Natural killer cell treated with Interleukin-12 subunit alpha and Interleukin-12 subunit beta and Interleukin-15 and Interleukin-18, amount 100 ng/mL, for 72 hours (primary cell): ENCODE measurements at places on chromosomes 16 and 17.

DNA sequence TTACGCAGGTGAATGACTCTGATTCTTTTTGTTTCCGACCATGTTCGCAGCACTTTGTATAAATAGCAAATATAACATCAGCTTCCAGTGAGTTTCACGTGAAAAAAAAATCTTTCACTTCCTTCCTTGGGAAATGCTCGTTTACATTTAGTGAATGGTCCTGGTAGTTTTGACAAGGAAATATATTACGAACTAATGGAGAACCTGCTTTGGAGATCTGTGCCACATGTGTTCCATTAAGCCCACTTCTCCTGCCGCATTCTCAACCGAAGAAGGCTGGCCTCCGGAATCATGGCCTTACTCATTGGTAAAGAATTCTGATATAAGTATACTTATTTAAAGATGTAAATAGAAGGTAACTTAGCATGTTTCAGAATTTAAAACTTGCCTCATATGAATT, 3.6 kb downstream of the CRAMP1 start:
- no peak for DNase-seq

GRCh38 chr16:15950161-15950854, 892 bp downstream of the ABCC1 start:
- DNase-seq = no peak

- no peak for DNase-seq
Measured at GRCh38 chr16:75750528-75750927, 24.2 kb upstream of the CPHXL start.

DNA sequence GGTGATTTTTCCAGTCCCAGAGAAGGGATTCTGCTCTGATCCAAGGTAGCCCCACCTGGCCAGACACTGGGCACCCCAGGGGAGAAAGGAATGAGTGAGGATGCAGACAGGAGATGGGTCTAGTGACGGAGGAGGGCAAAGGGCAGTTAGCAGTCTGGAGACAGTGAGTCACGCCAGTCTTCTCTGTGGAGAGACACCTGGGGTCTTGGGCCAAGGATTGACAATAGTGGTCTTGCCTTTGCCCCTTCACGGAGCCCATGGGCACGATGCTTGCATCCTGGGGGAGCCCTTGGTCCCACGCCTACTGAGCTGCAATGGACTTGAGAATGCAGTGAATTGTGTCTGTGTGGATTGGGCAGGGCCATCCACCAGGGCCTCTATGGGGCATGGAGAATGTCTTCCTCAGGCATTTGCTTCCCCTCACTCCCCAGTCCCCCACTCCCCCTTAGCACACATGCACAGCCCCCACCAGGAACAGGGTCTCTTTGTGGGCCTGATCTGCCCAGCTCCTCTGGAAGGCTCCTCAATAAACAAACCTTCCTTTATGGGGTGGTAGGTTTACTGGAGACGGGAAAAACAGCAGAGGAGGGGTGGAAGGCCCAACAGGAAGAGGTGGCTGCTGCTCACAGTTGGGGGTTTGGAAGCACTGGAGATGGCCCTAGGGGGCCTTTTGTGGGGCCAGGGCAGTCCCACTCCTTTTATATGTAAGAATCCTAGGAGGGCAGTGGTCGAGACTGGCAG, 1.4 kb downstream of the CHAD start:
- no peak for DNase-seq

GRCh38 chr17:27402943-27403342, 53.3 kb upstream of the KSR1 start:
- DNase-seq = no peak

DNA sequence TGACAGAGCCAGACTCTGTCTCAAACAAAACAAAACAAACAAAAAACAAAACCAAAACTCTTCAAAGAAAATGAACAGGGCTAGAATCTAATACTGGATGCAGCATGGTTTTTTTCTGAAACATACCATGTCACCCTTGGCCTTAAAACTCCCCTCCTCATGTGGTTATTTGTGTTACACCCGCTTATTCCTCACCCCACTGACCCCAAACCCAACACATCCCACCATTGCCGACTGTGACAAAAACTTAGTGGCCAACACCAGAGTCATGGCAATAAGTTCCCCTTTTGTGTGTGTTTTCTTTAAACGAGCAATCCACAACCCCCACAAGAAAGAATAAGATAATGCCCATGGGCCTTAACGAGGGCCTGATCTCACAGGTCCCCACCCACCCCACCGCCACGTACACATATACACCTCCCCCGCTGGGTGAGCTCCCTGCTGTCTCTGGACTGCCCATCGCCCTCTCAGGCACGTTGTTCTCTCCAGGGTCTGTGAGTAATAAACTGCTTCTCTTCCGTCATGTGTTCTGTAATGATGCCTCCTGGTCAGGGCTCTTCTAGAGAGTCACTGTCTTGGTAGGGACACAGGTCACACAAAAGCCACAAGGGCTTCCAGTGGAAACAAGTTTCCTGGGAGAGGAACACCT, 16.8 kb upstream of the ENGASE start:
- DNase-seq = peak; percentile 56

- DNase-seq = no peak
Measured at GRCh38 chr16:84378567-84378966, 10.2 kb downstream of the ATP2C2 start.

GRCh38 chr17:7022781-7023571, at the start of gene BCL6B:
Gene BCL6B, plus strand, starts transcription at chr17:7023050. Its CDS starts 622 bp downstream, at chr17:7023672.
- DNase-seq = no peak

DNA sequence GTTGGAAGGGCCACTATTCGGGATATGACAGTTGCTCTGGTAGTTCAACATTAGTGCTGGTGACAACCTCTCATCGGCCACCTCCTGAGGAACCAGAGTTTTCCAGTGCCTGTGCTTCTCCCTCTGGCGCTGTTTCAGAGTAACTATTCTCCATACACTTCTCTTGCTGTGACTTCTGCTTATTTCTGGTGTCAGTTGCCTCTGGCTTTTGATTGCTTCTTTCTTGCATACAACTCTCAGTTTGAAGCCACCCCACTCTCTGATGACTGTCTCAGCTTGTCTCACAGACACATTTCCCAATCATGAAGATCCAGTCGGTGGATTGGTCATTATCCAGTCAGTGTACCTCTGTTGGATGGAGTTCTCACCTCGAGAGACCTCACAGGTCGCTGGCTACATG, 3.4 kb upstream of the TM4SF5 start:
- no peak for DNase-seq

- DNase-seq = no peak
Measured at GRCh38 chr16:22933173-22933572, 119.2 kb downstream of the HS3ST2 start.

GRCh38 chr17:44087319-44087718, 16.8 kb downstream of the G6PC3 start:
- no peak for DNase-seq

GRCh38 chr17:62100055-62100454, 35.0 kb upstream of the MED13 start:
- no peak for DNase-seq

- peak; percentile 39 for DNase-seq
Measured at GRCh38 chr17:164303-165235, 16.9 kb downstream of the DOC2B start.

DNA sequence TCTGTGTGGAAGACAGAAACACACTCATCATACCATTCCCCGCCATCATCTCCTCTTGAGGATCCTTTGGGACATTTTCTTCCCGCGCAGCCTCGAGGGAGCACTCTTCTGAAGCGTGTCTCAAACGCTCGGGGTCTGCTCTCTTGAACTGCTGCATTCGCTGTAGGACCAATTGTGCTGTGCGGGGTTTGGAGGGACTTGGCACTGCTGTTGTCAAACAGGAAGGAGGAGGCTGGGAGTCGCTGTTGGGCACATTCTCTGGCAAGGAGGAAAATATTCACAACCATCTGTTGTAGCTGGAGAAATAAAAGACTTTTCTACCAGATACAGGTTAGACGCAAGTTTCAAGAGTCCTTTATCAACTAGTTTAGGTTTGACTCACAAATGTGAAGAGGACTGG, 5.0 kb downstream of the SLX4 start:
- no peak for DNase-seq

DNA sequence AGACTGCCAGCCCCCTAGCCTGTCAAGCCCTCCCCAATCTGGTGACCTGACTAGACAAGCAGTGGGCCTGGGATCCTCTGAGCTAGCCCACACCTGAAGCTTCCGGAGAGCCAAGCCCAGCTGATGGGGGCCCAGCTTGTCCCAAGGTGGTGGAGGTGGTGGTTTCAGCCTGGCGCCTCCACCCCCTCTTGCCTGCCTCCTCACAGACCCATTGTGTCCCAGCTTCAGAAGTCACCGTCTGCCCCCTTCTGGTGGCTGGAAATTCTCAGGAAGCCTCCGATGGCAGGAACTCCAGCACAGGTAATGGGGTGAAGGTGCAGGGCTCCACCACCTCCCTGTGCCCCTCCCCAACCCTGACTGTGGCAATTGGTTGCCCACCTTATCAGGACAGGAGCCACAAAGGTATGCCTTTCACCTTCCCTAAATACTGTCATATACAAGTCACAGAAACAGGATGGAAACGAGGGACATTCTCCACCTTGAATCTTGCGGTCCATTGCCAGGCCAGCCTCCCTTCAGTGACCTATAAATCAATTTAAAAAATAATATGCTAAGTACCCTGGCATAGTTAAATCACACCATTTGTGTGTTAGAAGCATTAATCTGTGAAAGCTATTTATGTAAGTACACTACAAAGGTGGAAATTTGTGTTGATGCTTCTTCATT, 66.0 kb upstream of the ZNF423 start:
- peak; percentile 58 for DNase-seq

DNA sequence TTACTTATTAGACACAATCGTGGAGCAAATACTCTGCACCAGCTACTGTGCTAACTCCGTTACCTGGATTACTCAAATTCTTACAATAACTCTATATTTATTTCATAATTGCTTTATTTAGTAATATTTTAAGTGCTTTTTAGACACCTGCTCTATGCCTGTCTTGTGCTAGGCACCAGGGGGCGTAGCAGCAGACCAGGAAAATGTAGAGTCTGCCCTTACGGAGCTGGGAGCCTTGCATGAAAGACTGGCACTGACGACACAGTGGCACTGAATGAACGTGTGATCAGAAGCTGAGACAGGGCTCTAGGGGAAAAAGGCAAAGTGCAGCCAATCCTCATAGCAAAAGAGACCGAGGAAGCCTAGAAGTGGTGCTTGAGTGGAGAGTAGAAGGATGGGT, 486.5 kb downstream of the CDH13 start:
- DNase-seq = no peak

GRCh38 chr16:88074041-88074440, 122.8 kb downstream of the BANP start:
- no peak for DNase-seq

- no peak for DNase-seq
Measured at GRCh38 chr17:72031219-72031884, 89.5 kb upstream of the SOX9 start.

DNA sequence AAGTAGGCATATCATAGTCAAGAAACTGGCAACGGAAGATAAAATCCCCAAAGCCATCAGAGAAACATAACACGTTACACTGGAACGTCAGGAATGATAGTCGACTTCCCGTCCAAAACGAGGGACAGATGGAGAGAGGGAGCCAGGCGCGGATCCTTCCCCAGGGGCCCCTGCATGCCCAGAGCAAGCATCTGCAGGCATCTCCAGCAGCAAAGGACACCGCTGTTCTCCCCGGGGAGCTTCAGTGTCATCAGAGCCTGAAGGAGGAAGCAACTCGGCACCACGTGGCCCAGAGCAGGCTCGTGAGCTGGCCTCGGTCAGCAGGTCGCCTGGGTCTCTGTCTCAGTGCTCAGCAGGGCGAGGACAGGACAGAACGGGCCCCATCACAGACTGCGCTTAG, 50.1 kb downstream of the LMF1 start:
- DNase-seq = peak; percentile 25

- no peak for DNase-seq
Measured at GRCh38 chr17:19371259-19372010, 6.9 kb upstream of the MAPK7 start.

DNA sequence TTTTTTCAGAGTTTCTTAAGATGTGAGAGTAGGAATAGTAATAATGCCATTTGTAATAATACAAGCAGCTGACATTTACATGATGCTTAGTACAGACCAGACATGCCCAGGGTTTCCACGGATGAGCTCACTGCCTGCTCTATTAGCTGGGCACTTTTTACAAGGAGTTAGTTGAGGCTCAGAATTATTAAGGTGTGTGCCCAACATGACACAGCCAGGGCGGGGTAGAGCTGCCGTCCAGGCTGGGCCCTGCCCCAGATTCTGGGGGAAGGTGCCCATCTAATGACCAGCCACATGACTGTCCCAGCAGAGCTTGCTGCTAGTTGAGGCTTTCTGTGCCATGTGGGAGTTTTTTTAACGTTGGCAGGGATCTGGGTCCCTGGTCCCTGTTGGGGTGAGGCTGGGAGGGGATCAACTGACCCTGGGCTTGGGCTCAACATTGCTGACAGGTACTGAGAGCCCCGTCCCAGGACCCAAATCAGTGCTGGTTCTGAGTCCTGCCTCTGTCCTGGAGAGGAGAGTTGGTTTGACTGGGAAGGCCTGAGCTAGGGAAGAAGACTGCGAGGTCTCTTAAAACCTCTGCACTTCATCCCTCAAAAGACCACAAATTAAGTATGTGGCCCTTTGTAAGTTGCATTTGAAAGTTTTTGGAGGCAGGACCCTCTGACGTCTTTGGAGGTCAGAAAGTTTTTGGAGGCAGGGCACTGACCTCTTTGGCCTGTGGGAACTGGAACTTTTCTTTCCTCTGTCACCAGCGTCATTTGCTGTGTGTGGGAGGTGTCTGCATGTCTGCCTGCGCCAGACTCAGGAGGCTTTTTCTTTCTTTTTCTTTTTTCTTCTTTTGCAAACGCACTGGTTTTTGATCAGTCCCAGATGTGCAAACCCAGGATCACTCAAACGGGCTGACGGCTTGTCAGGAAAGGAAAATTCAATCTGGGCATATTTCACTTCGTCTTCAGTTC, 2.2 kb downstream of the CRISPLD2 start:
- no peak for DNase-seq

DNA sequence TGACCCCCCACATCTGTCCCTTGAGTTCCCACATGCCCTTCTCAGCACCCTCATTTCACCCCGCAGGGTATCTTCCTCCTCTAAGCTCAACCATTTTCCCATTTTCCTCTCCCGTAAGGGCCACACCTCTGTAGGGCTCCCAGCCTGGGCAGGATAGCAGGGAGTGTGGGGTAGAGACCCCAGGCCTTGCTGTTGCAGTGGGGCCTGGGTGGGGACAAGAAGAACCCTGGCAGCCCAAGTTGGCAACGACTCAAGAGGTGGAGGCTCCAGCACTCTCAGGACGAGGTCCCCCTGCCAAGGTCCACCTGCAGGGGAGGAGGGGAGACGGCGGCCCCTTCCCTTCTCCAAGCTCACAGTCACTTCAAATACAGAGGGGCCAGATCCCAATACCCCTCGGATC, 2.0 kb upstream of the TMEM92 start:
- no peak for DNase-seq

GRCh38 chr16:72210555-72210954, 38.6 kb upstream of the PMFBP1 start:
- no peak for DNase-seq

DNA sequence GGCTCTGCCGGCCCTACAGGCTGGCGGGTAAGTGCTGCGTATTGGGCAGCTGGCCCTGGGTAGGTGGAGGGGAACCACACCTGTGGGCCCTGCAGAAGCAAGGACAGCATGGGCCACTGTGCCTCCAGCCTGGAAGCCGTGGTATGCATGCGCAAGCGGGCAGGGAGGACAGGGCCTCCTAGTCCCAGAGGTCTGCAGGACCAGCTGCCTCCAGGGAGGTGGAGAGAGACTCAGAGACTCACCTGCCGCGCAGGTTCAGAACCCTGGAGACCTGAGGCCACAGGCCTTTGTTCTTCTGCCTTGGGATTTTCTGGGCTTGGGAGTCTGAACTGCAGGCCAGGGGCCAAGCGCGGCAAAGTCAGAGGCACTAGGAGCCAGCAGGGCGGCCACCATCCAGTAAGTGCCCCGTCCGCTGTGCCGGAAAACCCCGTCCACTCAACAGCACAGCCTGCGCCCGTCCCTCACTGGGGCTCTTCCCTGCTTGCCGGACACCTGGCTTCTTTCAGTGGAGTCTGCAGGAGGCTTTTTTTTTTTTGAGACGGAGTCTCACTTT, 8.8 kb upstream of the RAB40C start:
- no peak for DNase-seq
